ENCODE measurements at places on chromosomes 16 and 17.
A peak's percentile ranks its signal among the peaks of the same experiment; 100 is the strongest.

GRCh38 chr16:79247386-79247785 lies 353.2 kb downstream of the MAF start:
- no peak for DNase-seq

GRCh38 chr16:86471896-86472295 lies 38.4 kb upstream of the FOXF1 start:
- DNase-seq = no peak

DNA sequence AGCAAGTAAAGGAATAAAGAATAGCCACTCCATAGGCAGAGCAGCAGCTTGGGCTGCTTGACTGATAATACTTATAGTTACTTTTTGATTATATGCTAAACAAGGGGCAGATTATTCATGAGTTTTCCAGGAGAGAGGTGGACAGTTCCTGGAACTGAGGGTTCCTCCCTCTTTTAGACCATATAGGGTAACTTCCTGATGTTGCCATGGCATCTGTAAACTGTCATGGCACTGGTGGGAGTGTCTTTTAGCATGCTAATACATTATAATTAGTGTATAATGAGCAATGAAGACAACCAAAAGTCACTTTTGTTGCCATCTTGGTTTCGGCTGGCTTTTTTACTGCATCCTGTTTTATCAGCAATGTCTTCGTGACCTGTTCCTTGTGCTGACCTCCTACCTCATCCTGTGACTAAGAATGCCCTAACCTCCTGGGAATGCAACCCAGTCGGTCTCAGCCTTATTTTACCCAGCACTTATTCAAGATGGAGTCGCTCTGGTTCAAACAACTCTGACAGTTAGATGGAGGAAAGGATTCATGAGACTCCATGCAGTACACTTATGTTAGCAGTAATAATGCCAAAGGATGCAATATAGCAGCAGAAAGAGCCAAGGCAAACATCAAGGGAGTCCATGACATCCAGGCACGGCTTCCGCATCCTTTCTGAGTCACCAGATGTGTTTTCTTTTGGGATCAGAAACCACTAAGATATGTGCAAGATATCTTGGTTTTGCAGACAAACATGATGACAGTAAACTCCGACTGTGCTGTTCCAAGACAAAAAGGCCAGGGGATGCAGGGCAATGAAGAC lies 55.8 kb upstream of the B4GALNT2 start:
- DNase-seq = no peak

- DNase-seq = no peak
Measured at GRCh38 chr17:32693194-32693897, 183.6 kb downstream of the MYO1D start.

DNA sequence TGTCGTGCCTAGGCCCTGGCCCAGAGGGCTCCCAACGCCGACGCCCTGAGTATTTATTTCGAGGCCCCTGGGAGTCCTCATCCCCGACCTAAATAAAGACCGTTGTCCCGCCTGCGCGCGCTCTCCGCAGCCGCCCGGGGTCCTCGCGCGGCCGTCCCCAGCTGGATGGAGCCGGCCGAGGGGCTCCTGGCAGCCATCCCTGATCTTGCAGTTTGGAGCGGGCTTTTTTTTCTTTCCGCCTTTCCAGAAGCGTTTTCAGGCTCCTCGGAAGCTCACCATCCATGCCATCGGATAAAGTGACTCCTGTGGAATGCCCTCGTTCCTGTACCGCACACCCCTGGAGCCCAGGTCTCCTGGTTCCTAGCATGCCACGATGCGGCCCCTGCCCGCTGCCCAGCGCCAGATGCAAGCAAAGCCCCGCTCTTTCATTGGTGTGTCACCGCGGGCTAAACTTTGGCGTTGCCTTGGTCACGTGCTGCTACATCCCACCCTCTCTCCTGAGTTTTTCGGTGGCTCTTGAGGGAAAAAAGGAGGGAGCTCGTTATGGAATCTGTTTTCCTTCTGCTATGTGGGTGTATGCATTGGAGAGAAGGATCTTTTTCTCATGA lies 716 bp downstream of the TMEM94 start:
- DNase-seq = no peak

DNA sequence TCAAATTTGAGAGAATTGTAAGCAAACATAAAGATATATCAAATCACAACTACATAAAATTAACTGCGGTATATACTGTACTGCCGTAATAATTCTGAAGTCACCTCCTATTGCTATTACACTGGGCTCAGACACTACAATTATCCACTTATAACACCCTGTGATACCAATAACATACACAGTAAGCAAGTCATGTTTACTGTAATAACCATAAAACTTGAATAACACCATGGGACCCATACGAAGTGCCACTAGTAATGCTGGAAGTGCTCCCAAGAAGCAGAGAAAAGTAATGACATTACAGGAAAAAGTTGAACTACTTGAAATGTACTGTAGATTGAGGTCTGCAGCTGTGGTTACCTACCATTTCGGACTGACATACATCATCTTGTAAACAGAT lies 24.0 kb downstream of the CMC2 start:
- DNase-seq = no peak

DNA sequence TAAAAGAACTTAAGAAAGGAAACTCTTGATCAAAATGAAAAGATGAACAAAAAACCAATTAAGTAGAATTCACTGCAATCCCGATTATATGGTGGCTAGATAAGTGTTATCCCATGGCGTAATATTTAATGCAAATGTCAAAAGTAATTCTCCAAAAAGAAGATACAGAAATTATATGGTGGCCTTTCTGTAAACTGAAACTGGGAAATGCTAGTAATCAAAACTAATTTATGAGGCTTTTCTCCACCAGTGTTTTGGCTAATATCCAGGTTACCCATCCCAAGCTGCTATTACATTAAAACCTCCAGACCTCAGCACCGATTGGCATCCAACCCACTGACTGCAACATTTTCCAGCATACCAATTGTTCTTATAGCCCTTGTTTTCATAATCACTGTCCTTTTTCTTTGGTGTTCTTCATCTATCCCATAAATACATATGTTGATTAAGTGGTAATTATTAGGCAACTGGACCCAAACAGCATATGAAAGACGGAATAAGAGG lies 77.2 kb upstream of the TNRC6A start:
- no peak for DNase-seq

- no peak for DNase-seq
Measured at GRCh38 chr16:85853547-85854545, 45.1 kb upstream of the IRF8 start.

DNA sequence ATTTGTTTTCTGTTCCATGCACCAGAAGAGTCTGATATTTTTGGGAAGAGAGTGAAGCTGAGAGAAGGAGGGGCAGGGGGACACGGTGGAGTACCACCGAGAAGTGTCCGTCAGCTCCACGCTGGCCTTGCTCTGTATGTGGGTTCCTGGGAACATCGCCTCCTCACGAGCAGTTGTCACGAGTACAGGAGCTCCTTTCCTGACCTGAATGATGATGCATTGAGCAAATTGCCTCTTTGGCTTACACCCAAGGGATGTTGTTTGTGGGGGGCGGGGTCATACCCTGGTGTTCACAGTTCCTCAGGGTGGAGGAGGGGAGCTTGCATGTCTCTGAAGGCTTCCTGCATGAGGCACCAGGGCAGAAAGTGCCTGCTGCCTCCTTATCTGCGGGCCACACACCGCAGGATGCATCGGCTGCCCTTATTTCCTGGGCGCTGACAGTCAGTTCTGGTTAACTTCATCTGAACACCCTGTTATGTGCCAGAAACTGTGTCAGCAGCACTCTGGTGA lies 36.2 kb downstream of the RGS9 start:
- peak; percentile 64 for DNase-seq

DNA sequence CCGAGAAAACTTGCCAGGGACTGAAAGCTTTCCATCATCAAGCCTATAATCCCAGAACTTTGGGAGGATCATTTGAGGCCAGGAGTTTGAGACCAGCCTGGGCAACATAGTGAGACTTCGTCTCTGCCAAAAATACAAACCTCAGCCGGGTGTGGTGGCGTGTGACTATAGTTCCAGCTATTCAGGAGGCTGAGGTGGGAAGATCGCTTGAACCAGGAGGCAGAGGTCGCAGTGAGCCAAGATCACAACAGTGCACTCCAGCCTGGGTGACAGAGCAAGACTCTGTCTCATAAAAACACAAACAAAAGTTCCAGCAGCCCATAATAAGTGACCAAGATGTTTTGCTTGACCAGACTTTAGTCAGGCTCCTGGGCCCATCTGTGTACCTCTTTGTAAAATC lies 1.9 kb downstream of the MEAK7 start:
- no peak for DNase-seq

GRCh38 chr17:9676820-9677310 lies 31.5 kb downstream of the USP43 start:
- no peak for DNase-seq

DNA sequence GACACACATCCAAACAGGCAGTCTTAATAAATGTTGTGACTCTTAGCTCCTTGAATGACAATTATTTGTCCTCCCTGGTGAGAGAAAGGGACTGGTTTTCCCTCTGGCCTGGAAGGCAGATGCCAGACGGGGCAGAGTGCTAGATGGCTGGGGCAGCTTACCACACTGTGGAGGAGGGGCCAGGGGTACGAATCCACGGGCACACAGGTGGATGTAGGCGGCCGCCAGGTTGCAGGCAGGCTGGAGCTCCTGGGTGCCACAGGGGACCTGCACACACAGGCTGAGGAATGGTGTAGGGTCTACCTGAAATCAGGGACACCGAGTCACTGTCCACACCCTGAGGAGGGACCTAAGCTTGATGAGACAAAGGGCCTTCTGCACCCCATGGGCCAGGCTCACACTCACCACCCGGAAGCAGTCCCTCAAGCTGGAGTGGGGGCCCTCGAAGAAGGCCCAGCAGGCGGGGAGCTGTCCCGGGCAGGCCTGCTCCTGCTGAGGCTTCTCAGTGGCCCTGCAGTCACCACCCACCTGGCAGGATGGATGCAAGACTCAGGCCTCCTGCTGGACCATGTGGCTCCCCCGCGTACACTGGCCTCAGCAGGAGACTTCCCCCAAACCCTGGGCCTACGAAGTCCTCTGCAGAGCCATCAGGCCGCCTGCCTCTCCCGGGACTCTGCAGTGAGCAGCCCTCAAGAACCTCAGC lies 38.4 kb downstream of the RMI2 start:
- no peak for DNase-seq

DNA sequence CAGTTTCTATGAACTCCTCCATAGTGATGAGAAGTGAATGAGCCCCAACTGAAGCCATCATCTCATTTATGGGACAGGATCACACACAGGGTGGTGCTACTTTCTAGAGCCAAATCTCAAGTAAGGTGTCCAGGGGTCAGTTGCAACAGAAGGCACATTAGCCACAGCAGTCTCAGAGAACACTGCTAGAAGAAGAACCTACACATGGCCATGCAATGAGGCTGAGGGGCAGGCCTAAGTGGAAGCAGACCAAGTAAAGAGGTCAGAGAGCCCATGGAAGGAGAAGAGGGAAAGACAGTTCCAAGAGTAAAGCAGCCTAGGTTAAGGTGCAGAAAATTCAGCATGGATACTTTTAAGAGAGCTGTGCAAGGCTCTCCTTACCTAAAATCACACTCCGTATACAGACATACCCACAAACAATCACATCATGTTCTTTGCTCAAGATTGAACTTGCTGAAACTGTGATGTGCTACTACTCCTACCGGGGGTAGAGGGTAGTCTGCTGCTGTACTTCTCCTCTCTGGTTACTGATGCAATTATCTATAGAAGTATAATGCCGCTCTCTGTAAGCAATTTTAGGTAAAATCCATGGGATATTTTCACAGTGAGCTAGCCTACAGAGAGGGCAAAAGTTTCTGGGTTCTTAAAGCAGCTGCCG lies 1.7 kb downstream of the ABCA8 start:
- DNase-seq = no peak

DNA sequence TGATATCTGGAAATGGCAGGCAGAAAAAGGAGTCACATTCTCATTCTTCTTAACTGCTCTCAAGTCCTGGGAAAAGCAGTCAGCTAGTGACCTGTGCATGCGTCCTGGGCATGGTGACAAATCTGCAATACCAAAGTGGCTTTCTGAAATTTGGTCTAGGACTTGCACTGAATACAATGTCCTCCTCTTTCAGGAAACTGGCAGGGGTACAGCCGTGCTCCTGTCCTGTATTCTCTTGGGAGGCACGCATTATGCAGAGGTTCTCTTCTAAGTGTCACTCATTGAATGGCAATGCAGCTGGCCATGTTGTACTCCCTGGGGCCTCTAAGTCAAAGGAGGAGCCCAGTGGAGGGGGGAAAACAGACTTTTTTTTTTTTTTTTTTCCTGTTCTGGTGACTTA lies 10.6 kb downstream of the PHF12 start:
- no peak for DNase-seq

DNA sequence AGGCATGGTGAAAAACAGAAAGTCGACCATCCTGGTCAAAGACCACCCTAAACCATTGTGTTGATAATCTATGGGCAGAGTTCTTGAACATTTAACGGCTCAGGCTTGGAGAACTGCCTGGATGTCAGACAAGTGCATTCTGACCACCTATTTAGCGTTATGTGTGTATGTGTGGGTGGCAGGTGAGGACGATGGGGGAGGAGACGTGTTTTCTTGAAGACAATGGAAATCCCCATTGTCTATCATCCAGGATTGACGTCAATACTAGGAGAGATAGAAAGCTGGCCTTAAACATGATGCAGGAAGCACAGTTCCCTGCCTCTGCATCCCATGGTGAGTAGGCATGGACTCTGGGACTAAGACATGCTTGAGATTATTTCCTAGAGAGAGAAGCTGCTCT lies 157.4 kb upstream of the MAF start:
- no peak for DNase-seq

DNA sequence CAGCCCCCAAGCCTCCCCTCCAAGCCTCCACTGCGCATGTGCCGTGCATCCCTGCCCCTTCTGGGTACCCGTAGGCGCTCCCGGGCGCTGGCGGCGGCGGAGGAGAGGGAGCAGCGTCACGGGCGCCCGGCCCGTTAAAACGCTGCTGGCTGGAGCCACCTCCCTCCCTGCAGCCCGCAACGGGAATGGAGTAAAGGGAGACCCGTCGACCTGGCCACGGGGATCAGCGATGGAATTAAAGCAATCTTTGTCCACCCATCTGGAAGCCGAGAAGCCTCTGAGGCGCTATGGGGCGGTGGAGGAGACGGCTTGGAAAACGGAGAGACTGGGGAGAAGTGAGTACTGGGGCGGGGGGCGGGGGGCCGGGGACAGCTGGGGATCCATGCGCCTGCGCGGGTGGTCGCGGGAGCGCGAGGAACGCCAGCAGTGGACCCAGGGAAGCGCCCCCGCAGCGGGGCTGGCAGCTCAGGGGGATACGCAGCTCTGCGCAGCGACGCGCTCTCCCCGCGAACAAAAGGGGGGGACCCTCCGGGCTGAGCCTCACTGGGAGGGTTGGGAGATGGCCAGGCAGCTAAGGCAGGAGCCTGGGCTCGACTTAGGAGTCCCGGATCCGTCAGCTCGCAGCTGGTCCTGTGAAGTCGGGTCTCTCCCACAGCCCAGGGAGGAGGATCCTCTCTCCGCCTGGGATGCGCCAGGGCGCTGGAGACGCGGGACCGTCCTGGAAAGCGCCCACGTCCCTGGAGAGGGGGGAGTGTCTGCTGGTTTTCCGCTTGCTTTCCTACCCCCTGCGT lies at the start of gene BMERB1:
TSS of gene BMERB1 (plus strand) at position 164 of the 791 bp plus-strand sequence. CDS start at position 230, 66 bp downstream.
- peak; percentile 51 for DNase-seq

GRCh38 chr16:90019543-90020259 lies 445 bp upstream of the DBNDD1 start:
- DNase-seq = peak; percentile 79

GRCh38 chr16:7373776-7374175 lies 41.1 kb downstream of the RBFOX1 start:
- no peak for DNase-seq
